H1 (cell line): ENCODE measurements at places on chromosomes 1 and 21. TPM values are rescaled to one million over a fixed set of nuclear protein-coding genes. Genes with fewer than 3 reads are reported as not detected.

The TRAPPC3 gene
- 42.0 and 47.8 TPM in 2 replicates for total RNA-seq

The OR6F1 gene
- total RNA-seq = not detected in 2 replicates

The HPDL gene
- total RNA-seq = 58.5 and 60.6 TPM in 2 replicates

The TCHHL1 gene
- not detected in 2 replicates for total RNA-seq

The GNAT2 gene
- total RNA-seq = not detected in 2 replicates

The LRRC71 gene
- total RNA-seq = not detected in 2 replicates

The F13B gene
- not detected in 2 replicates for total RNA-seq

The SEMA4A gene
- total RNA-seq = 5.9 and 7.3 TPM in 2 replicates

The ANXA9 gene
- 1.5 and 1.8 TPM in 2 replicates for total RNA-seq

The C1orf185 gene
- total RNA-seq = not detected in 2 replicates

The HMGCL gene
- total RNA-seq = 13.7 and 15.6 TPM in 2 replicates

The TTLL7 gene
- total RNA-seq = 6.4 and 7.9 TPM in 2 replicates

The KIAA1614 gene
- 2.6 and 3.1 TPM in 2 replicates for total RNA-seq

The AMPD1 gene
- not detected in 2 replicates for total RNA-seq

GRCh38 chr1:160162931-160163330 lies 11.5 kb downstream of the ATP1A4 start:
- DNase-seq = no peak

DNA sequence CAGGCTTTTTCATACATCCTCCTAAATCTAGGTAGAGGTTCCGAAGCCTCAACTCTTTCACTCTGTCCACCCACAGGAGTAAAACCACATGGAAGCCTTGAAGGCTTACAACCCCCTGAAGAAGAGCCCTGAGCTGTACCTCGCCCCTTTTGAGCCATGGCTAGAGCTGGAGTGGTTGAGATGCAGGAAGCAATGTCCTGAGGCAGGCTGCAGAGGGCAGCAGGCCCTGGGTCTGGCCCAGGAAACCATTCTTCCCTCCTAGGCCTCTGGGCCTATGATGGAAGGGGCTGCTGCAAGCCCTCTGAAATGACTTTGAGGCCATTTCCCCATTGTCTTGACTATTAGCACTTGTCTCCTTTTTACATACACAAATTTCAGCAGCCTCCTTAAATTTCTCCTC lies 1503.0 kb downstream of the KCNT2 start:
- DNase-seq = no peak

- no peak for DNase-seq
Measured at GRCh38 chr1:41622859-41623732, 138.6 kb upstream of the EDN2 start.

- DNase-seq = no peak
Measured at GRCh38 chr1:210527091-210527490, 198.4 kb downstream of the HHAT start.

GRCh38 chr21:44828362-44829056 lies 10.6 kb upstream of the SUMO3 start:
- no peak for DNase-seq

DNA sequence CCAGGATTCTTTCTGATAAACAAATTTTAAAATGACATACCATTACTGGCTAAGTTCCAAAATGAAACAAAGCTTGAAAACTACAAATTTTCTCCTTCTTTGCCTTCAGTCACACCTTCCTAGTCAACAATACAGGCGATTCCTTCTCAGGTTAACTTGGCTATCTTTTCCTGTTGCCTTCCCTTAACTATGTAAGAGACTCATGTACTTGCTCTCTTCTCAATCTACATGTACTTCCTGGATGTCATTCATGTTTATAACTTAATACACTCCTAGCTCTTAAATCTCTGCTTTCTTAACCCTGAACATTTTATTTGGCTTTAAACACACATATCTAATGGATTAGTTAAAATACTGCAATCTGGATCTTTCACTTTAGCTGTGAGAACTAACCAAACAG lies 97.0 kb downstream of the COQ8A start:
- DNase-seq = no peak

GRCh38 chr21:34807881-34808568 lies 139.2 kb downstream of the CLIC6 start:
- DNase-seq = no peak

GRCh38 chr1:26112407-26112775 lies 767 bp downstream of the PDIK1L start:
- DNase-seq = no peak

- no peak for DNase-seq
Measured at GRCh38 chr1:51968632-51969031, 21.9 kb downstream of the RAB3B start.

GRCh38 chr1:17654519-17654918 lies 100.6 kb upstream of the ACTL8 start:
- DNase-seq = no peak

DNA sequence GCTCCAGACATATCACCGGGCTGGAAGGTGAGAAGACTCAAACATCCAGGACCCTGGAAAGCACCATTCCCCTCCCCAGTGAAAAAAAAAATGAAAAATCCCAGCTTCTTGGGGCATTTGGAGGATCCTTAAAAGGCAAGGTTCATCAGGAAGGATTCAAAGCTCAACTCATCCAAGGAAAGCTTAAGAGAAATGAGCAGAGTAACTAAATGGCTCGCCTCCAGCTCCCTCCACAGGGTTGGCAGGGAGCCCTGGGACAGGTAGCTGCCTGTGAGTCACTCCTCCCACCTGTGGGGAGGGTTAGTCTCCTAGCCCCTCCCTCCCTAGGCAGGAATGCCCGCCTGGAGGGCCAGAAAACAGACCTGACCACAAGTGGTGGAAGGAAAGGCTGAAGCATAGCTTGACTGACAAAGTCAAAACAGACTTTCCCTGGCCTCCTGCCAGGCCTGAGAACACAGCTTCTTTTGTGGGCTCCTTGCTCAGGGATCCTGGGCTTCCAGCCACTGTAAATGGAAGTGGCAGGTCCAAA lies 712 bp upstream of the LAMB3 start:
- peak; percentile 65 for DNase-seq

GRCh38 chr1:174116042-174116441 lies 43.3 kb upstream of the RABGAP1L start:
- no peak for DNase-seq

DNA sequence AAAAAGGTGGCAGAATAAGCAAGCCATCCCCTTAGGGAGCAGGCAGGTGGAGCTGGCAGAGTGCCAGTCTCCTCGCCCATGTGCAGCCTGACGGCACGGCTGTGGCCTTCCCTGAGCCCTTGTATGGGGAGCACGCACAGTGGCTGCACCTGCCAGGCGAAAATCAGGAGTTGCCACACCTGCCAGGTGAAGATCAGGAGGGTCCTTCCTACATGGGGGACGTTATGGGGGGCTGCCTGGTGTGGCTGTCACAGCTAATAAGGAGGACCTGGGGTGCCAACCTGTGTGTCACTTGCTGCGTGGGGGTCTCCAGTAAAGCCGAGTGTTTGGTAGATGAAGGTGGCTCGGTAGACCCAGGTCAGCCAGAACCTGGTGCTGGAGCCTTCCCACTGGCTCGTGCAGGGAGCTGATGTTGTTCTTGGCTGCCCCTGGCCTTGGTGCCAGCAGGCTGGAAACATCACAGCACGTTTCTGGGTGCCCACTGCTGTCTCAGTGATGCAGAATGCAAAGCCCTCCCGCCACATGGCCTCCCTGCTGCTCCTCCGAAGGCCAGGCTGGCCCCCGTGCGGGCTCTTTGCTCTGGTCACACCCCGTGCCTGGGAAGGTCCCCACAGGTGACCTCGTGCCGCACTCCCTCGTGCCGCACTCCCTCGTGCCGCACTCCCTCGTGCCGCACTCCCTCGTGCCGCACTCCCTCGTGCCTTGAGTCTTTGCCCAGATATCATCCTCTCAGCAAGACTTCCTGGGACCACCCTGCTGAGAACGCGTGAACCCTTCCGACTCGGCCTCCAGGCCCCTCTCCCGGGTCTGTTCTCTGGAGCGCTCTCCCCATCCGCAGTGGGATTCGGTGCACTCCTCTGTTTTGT lies 55.4 kb downstream of the SLC37A1 start:
- no peak for DNase-seq

- DNase-seq = no peak
Measured at GRCh38 chr1:203371288-203371687, 20.4 kb upstream of the FMOD start.

- DNase-seq = no peak
Measured at GRCh38 chr1:81430236-81430938, 370.3 kb upstream of the ADGRL2 start.

DNA sequence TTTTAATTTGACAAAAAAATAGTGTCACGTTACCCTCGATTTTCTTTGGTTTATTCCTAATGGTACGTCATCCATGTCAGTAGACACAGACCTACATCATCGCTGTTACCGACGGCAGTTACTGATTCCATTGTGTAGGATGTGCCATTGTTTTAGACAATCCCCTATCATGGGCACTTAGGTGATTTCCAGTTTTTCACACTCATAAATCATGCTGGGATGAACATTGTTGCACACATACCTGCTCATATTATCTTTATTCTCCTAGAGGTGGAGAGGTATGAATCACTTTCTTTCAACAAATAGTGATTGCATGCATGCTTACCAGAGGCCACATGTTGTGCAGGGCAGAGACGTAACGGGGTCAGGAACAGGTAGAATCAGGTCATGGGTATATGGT lies 79.7 kb upstream of the EFHD2 start:
- no peak for DNase-seq

GRCh38 chr1:108845991-108846390 lies 10.9 kb downstream of the AKNAD1 start:
- DNase-seq = no peak

- no peak for DNase-seq
Measured at GRCh38 chr21:34077888-34078287, 4.5 kb downstream of the MRPS6 start.

DNA sequence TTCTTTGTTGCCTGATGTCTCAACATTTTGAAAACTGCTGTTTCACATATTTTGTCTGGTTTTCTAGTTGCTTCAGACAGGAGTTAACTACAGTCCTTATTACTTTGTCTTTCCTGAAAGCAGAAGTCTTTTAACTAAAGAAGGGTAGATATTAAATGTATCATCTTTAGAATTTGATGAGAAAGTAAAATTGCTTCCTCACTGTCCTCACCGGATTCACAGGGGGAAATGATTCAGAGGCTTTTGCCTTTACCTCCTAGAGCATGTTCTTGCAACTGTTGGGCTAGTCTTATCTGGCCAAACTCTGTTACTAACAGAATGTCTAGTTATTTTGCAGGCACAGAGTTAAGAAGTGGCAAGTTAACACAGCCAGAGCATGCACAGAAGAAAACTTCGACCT lies 107.2 kb upstream of the VAV3 start:
- no peak for DNase-seq

GRCh38 chr1:179547021-179547535 lies 28.7 kb downstream of the NPHS2 start:
- DNase-seq = no peak

- no peak for DNase-seq
Measured at GRCh38 chr1:175968486-175969172, 225.2 kb upstream of the TNR start.

DNA sequence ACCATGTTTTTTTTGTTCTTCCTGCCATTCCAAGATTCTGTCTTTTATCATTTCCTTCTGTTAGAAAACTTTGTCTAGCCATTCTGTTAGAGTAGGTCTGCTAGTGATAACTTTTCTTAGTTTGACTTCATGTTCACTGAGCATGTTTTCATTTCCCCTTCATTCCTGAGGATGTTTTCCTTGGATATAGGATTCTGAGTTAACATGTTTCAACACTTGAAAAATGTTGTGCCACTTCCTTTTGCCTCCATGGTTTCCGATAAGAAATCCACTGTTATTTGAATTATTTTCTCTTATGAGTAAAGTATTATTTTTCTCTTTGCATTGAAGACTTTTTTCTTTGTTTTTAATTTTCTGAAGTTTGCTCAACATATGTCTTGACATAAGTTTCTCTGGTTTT lies 66.7 kb downstream of the ATP1A1 start:
- DNase-seq = no peak

GRCh38 chr1:243939167-243939848 lies 89.3 kb upstream of the AKT3 start:
- DNase-seq = no peak

- no peak for DNase-seq
Measured at GRCh38 chr1:163191301-163191700, 11.4 kb downstream of the RGS5 start.

DNA sequence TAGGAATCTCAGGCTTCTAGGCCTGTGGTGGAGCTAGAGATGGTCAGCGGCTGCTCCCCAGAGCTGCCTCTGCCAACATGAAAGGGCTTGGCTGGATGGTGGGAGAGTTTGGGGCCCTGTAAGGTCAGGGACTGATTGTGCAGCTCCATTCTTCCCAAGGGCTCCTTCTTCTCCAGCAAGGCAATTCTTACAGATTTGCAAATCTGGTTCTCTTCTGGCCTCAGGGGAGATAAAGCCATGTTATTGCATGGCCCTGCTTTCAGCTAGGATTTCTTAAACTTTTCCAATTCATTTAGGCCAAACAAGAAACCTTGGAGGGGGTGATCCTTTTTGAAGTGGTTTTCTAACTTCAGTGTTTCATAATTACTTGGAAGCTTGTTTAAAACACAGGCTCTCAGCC lies 213.4 kb downstream of the PRDM2 start:
- no peak for DNase-seq

DNA sequence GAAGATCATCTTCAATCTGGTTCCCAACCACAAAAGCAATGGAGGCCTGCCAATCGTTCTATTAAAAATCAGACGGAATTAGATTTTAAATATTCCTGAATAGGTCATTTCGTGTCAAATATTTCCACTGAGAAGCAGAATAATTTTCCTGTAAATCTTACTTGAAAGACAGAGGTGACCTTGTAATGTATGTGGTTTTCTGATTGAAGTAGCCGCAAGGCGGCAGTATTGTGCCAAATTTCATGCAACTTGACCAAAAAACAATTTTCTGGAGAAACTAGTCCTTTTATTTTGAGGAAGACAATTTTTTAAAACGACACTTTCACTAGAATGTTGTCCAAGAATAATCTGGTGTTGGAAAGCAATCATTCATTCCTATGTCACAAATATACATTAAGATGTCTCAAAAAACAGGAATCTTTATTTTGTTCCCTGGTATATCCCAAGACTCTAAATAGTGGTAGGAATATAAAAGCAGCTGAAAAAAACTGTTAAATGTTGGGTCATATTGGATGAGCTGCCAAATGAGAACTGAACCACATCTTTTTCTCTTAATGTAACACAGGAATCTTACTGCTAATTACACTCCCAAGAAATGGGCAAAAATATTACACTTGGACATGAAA lies 33.6 kb downstream of the SPAG17 start:
- peak; percentile 15 for DNase-seq
